ENCODE measurements at places on chromosomes 7 and 10. TPM values are rescaled to one million over a fixed set of nuclear protein-coding genes. Genes with fewer than 3 reads are reported as not detected.

Gene SMARCD3
- 13.2 TPM for total RNA-seq

GRCh38 chr10:33153251-33153967 is 181.1 kb downstream of the NRP1 start:
- DNase-seq, result no peak

DNA sequence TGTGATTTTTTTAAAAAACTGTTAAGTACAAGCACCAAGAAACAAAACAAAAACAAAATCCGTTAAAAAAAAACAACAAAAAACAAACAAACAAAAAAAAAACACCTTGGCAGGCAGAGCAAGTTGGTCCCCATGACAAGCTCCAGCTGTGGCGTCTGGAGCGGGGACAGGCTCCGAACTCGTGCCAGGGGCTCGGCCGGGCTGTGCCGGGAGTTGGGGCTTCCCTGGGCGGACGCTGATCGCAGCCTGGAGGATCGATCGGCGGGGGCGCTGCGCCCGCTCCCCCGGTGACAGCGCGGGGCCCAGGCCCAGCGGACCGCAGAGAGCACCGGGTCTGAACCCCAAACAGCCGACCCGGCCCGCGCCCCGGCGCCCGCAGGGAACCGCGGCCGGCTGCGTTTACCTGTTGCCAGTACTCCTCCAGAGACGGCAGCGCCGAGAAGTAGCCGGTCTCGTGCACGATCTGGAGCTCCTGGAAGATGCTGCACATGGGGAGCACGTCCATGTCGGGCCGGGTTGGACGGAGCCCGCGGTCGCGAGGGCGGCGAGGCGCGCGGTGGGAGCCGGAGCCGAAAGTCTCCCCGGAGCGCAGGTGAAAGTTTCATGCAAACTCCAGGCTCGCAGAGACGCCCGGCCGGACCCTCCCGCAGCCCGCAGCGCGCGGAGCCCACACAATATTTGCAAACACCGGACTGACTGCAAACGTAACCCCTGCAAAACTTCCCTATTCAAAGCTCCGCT is at the start of gene KLF6:
TSS of gene KLF6 (minus strand) at position 700 of the 741 bp plus-strand sequence. CDS start at position 505, 195 bp downstream.
- no peak for DNase-seq

Gene HNRNPF
- 179 TPM for total RNA-seq

Gene GIMAP4
- total RNA-seq, result not detected

DNA sequence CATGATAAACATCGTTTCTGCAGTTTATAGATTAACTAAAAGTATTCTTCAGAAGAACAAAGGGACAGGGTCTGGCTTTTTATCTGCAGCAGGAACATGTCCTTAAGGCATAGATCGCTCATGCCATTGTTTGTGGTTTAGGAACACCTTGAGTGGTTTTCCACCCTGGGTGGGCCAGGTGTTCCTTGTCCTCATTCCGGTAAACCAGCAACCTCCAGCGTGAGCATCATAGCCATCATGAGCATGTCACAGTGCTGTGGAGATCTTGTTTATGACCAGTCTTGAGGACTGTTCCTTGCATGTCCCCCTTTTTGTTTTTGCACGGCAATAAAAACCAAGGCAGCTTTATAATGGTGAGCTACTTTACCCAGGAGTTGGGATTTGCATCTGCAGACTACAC is 33.9 kb downstream of the STOX1 start:
- no peak for DNase-seq

Gene PLCE1
- total RNA-seq, result 0.10 TPM

Gene TAS2R4
- total RNA-seq, result 0.12 TPM

Gene HACD1
- 61.7 TPM for total RNA-seq

- DNase-seq, result no peak
Measured at GRCh38 chr7:138067774-138068173, 8.5 kb upstream of the AKR1D1 start.

- no peak for DNase-seq
Measured at GRCh38 chr7:130218806-130219620, 11.4 kb downstream of the SSMEM1 start.

- no peak for DNase-seq
Measured at GRCh38 chr7:106430103-106430502, 145.3 kb upstream of the NAMPT start.

Gene MAT1A
- not detected for total RNA-seq

Gene ZNF467
- not detected for total RNA-seq

Data from RPMI7951 (cell line).